ENCODE measurements at places on chromosomes 2 and 18.
A peak's percentile ranks its signal among the peaks of the same experiment; 100 is the strongest.

DNA sequence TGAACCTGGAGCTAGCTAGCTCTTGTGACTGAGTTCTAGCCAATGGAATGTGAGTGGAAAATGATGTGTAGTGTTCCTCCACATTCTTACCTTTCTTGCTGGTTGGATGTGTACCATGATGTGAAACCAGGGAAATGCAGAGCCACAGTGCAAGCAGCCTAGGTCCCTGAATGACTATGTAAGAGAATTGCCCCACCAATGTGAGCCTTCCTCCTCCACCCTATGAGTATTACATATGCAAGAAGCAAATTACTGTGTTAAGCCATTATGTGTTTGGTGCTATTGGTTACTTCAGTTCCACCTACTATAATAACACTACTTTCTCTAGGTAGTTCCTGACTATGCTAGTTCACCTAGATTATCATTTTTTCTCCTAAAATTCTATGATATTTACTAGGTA is 39.6 kb downstream of the LCLAT1 start:
- DNase-seq = no peak

DNA sequence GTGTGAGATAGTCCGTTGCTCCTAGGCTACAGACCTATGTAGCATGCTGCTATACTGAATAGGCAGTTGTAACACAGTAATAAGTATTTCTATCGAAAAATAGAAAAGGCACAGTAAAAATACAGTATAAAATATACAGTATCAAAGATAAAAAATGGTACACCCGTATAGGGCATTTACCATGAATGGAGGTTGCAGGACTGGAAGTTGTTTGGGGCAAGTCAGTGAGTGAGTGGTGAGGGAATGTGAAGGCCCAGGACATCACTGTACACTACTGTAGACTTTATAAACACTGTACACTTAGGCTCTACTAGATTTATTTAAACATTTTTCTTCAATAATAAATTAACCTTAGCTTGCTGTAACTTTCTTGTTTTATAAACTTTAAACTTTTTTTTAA is 3.5 kb downstream of the MAP3K20 start:
- no peak for DNase-seq

DNA sequence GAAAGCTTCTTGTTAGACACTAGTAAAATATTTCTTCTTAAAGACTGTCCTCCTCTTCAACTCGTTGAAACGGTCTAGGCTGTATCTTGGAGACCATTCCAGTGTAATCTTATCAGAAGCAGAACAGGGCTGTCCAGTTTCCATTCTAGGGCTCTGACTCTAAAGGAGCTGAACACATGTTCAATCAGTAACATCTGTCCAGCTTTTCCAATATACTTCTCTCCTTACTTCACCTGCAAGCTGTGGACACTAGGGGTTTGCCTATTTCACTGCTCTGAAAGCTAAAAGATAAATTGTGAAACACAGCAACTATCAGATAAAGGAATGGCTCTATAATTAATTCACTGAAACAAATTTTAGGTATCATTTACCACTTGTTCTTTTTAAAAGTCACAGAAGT is 73.8 kb downstream of the ZNF385B start:
- DNase-seq = no peak

DNA sequence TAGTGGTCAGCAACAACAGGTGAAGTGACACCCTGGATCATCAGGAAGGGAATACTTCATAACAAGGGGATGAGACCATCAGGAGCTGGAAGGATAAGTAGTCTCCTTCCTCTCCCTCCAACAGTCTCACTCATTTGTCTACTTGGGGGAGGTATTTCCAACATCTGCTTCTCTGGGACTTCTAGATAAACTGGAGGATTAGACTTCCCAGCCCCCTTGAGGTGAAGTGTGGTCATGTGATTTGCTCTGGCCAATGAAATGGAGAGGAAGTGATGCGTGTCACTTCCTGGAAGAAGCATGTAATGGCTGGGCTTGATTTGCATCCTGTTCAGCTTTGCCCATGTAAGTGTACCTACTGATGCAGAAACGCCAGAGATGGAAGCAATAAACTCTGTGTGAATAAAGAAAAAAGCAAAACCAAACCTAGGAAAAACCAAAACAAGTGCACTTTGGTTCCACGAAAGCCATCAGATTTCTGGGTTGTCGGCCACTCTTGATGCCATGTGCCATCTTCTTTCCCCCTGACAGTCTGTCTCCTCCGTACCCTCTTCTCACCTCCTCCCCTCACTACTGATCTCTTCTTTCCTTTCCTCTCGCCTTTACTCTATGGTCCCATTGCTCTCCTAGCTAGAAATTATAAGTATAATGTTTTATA is 76.1 kb upstream of the DNMT3A start:
- DNase-seq = no peak

- DNase-seq = no peak
Measured at GRCh38 chr2:109436610-109437225, 177.0 kb downstream of the SEPTIN10 start.

DNA sequence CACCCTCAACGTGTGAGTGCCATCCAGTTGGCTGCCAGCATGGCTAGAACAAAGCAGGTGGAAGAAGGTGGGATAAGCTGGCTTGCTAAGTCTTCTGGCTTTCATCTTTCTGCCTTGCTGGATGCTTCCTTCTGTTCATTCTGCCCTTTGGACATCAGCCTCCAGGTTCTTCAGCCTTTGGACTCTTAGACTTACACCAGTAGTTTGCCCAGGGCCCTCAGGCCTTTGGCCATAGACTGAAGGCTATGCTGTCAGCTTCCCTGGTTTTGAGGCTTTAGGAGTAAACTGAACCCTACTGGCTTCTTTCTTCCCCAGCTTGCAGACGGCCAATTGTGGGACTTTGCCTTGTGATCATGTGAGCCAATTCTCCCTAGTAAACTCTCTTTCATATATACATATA is 155.0 kb upstream of the SERTAD2 start:
- no peak for DNase-seq

DNA sequence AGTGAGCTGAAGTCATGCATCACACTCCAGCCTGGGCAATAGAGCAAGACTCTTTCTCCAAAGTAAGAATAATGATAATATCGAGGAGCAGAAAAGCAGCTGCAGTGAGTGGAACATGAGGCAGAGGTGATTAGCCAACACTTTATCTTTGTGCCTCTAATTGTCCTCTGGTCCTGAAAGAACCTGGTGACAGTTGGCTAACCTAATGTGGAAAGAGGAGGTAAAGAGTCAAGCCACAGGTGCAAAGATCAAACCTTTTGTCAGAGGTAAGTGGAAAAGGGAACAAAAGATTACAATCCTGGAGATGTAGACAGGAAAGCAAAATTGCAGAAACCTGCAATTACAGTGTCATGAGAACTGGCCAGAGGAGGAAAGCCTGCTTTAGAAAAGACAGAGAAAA is 53.5 kb upstream of the LCLAT1 start:
- no peak for DNase-seq

DNA sequence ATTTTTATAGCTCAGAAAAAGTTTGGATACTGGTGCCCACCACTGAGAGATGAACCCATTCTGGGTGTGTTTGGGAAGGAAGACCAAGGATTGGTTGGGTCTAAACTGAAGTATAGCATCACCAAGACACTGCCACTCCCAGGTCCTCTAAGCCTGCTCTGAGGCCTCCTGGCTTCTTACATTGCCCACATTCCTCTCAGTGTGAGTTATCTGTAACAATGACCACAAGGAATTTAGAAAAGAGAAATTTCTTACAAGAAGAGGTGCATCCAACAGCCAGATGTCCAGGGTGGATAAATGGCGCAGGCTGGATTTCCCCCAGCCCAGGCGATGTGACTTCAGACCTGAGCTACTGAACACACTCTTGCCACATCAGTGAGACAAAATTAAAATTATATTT is 1.6 kb upstream of the GPR45 start:
- no peak for DNase-seq

GRCh38 chr2:202025816-202026215 is 7.8 kb upstream of the FZD7 start:
- no peak for DNase-seq

- DNase-seq = peak; percentile 11
Measured at GRCh38 chr2:180125245-180125962, 118.3 kb upstream of the CWC22 start.

DNA sequence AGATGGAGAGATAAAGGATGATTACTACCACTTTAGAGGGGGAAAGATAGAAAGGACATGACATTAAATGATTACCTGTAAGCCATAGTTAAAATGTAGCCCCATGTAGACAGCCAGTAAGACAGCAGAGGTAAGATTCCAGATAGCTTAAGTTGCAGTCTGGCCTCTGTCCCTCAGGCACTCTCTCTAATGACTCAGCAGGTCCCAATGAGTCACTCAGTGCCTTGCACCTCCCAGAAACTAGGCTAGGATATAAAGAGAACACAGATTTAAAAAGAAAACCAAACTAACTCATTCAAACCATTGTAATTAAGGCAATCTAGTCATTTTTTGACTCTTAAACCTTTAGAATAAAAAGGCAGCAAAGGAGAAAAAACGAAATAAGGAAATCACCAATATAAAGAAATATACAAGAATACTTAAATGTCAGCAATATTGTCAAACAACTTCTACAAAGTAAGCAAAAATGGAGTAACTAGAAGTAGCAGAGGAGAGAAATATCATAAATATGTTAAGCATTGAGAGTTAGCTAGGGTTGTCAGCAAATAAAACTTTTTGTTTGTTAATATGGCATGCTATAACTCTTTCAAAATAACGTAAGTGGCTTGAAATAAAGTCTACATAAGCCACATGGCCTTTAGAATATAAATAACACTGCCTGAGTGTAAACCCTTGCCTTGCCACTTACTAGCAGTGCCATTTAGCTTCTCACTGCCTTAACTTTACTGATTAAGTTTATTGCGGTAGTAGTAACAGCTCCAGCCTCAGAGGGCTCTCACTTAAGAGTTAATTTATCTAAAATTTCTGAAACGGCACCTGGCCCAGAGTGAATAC is 48.5 kb downstream of the SOCS6 start:
- DNase-seq = no peak

DNA sequence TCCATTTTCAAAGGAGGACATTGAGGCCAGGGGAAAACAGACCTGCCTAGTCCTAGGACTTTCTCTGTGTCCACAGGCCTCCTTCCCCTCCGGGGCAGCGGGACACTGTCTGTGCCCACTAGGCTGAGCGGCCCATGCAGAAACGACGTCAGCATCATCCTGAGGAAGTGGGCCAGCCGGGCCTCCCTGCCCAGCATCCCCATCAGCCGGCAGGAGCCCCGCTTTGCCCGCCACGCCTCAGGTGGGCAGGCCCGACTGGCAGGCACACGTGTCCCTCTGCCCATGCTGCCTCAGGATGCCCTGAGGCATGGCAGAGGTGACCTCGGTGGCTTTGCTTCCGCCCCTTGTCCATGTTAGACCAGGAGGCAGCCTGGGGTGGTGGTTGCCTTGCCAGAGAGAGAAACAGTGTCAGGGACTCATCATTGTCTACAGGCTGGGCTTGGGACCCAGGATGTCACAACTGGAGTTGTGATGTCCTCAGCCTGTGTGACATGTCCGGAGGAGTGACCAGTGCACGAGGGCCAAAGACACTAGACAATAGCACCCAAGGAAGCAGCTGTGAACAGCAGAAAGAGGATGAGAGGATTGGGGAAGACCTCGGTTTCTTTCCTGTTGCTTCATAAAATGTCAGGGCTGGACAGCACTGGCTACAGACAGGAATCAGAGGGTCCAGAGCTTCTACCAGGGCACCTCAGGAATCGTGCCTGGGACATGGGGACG is 36.8 kb downstream of the TOGARAM2 start:
- DNase-seq = no peak

- DNase-seq = no peak
Measured at GRCh38 chr2:134167015-134167414, 86.9 kb upstream of the MGAT5 start.

DNA sequence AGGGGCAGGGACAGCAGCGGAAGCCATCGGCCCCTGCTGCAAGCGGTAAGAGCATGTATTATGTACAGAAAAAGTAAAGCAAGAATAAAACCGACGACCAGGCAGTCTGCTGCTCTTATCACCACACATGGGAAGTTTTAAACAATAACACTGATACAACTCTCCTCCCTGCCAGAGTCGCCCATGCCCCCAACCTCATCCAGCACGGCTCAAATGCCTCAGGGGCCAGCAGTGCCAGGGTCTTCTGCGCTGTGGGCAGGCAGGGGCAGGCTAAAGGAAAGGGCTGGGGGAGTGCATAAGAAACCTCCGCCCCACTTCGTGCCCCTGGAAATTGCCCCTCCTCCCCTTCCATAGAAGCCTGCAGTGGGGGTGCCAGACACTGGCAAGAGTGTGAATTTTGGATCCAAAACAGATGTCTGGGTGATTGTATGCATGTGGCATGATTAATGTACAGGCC is 10.1 kb downstream of the TEX51 start:
- DNase-seq = no peak

DNA sequence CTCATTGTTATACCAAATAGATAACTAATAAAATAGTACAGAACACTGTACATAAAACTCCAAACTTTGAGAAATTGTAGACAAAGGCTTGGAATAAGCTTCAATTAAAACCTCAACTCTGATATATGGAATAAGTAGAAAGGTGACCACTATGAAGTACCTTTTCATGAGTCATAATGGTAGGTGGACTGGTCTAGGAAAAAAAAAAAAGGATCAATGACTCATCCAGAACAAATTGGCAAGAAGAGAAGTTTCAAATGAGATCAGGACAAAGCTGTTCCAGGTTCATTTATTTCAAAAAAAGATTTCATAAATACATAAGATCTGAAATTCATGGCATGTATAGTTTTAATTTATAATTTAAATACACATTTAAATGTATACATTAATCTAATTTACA is 769.7 kb downstream of the SUCLG1 start:
- DNase-seq = no peak

GRCh38 chr2:201258666-201259615 is 1.4 kb upstream of the CASP8 start:
- no peak for DNase-seq

GRCh38 chr18:6785411-6785810 is 55.9 kb downstream of the ARHGAP28 start:
- no peak for DNase-seq

- DNase-seq = no peak
Measured at GRCh38 chr2:2112416-2113105, 218.5 kb downstream of the MYT1L start.

DNA sequence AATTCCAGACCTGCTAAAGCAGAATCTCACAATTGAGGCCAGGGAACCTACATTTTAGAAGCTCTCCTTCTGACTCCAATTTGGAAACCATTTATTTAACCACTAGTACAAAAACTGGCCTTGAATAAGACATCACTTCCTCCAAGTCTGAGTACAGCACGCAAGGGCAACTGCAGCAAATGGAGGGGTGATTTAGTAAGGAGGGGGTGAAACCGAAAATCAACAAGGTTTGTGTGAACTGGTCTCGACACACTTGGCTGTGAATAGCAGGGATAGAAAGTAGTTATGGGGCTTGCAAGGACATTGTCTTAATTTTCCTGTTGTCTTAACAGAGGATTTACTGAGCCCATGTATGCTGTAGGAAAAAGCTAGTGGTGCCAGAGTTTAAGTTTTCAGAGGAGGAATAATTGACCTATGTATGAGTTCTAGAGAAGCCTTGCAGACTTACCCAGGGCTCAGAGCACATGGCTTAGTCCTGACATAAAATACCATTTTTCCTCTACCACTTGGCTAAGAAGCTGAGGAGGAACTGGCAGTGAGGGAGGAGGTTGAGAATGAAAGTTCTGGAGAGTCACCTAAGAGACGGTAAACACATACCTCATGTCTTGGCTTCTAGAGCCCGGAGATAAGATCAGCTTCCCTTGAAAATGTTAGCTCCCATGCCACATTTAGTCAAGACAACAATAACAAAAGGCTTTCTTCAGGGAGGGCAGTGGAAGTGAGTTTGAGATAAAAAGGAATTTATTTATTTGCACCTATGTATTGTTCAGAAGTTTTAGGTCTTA is 114.8 kb downstream of the SMAD2 start:
- no peak for DNase-seq
